ENCODE measurements at places on chromosomes 2 and 18. TPM values are rescaled to one million over a fixed set of nuclear protein-coding genes. Genes with fewer than 3 reads are reported as not detected.

DNA sequence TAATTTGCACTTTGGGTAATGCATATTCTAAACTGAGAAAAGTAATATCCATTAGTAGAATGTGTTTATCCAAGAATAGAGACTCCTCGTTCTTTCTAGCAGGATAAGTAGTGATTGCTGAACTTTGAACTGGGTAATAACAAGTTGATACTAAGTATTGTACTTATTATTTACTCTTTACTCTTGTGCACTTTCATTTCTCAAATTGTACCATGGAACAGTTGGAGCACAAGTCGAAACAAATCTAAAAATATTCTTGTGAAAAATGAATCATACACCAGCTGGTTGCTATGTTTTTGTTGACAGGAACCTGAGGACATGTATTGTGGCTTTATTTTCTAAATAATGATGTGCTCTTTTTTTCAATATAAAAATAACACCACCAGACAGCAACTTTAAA, 111.9 kb downstream of the RGPD3 start:
- H3K27me3 ChIP-seq, result no peaks in the 10 kb centered on the region
- peaks cover 1% of the 10 kb centered on the region for H3K36me3 ChIP-seq
- H3K27ac ChIP-seq, result no peak overlapping the region

DNA sequence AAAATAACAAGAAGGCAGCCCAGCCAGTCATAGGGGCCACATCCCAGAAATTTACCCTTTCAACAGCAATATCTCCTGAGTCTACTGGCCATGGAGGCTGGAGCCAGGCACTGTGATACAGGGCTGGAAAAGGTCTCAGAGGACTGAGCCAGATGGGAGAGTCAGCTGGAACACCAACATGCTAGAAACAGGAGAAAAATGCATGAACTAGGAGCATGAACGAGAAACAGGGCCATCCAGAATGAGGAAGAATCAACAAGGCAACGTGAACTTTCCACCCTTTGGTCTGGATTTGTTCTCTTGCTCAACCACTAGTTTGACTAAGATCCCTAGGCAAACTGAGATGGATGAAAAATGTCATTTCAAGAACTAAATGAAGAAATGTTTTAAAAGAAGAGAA, 13.1 kb downstream of the PID1 start:
- H3K27me3 ChIP-seq, result peaks cover 3% of the 10 kb centered on the region
- DNase-seq, result no peak
- H3K27ac ChIP-seq, result no peak overlapping the region
- no peaks in the 10 kb centered on the region for H3K36me3 ChIP-seq
- no peaks in the 10 kb centered on the region for H3K4me1 ChIP-seq

DNA sequence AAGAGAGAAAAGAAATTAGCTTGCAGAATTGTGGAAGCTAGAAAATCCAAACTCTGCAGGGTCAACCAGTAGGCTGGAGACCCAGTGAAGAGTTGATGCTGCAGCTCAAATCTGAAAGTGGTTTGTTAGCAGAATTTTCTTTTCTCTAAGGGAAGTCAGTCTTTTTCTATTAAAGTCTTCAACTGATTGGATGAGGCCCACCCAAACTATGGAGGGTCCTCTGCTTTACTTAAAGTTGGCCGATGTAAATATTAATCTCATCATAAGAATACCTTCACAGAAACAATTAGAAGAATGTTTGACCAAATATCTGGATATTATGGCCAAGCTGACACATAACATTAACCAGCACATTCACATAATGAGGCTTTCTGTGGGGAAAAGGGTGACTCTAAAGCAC, 73.7 kb downstream of the FTCDNL1 start:
- H3K27me3 ChIP-seq, result peaks cover 16% of the 10 kb centered on the region
- no peak overlapping the region for H3K4me3 ChIP-seq
- no peaks in the 10 kb centered on the region for H3K36me3 ChIP-seq

DNA sequence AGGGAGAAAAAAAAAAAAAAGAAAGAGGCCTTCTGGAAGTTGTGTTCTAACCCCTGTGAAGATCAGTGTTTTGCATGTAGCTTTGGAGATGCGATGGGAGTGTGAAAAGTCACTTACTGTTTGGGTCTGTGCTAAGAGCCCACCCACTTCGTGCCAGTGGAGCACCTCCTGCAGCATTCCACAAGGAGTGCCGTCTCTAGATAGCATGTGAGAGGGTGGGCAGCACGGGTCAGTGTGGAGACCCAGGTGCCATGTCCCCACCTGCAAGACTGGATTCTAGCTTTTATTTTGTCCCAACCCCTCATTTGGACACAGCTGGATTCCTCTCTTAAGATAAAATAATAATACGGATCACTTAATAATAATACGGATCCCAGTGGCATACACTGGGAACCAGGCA, 12.5 kb upstream of the TMEM185B start:
- no peak overlapping the region for H3K4me3 ChIP-seq
- H3K27me3 ChIP-seq, result no peaks in the 10 kb centered on the region
- H3K4me1 ChIP-seq, result peaks cover 23% of the 10 kb centered on the region
- no peak overlapping the region for H3K27ac ChIP-seq
- H3K36me3 ChIP-seq, result no peaks in the 10 kb centered on the region
- no peak for DNase-seq

The ZNF804A gene
- total RNA-seq, result not detected

DNA sequence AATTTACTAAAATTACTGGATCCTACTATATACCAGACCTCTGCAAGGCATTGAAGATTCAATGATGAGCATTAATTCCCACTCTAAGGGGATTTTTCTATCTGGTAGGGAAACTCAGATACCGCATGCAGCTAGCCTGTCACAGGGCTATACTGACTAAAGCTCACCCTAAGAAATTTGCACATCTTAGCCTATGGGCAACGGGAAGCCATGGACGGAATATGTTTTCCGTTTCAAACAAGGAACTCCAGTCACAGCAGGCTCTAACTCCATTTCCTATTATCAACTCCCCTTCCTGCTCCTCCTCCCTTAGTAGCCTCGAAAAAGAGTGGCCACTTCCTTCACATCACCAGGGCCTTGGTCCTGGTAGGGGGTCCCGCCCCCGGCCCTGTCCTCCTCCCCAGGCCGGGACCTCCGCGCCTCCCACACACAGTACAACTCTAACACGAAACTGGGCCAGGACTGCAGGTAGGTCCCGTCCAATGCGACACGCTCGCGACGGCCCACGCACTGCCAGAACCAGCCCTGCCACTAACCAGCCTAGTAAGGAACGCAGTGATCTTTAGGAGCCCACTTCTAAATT, 659 bp upstream of the COX5B start:
- DNase-seq, result no peak
- peaks cover 17% of the 10 kb centered on the region for H3K4me1 ChIP-seq
- H3K27ac ChIP-seq, result peak overlapping the region; percentile 98
- no peaks in the 10 kb centered on the region for H3K27me3 ChIP-seq
- H3K36me3 ChIP-seq, result peaks cover 18% of the 10 kb centered on the region

DNA sequence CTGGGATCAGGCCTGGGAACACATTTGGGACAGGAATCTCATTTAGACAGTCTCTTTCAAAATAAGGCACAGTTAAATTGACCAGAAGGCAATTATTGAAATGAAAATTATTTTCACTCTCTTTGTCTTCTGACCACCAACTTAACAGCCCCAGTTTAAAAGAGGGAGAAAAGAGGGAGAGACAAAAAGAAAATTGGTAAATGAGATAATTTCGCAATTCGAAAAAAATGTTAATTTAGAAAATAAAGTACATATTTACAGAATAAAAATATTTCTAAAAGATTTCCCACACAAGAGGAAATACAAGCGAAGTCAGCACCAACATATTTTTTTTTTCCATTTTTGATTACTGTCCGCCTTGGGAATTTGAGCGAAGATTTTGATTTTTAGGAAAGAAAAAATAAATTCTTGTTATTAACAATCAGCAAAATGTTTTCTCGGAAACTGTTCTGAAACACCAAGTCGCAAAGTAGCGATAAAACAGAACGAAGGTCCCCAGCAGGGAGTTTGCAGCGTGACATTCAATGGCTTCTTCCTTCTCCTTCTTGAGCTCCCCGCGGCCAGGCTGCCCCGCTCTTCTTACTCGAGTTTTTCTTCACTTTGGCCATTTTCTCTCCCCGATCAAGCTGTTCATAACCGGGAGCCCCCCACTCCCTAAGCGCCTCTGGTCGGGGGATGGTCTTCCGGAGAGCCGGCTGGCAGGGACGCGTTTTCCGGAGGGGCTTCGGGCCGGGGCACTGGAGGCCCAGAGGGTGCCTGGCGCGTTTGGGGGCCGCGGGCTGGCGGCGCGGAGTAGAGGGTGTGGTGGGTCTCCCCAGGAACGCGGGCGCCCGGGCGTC, 5.0 kb downstream of the SP9 start:
- no peak overlapping the region for H3K27ac ChIP-seq
- DNase-seq, result no peak
- H3K4me1 ChIP-seq, result peaks cover 34% of the 10 kb centered on the region
- H3K36me3 ChIP-seq, result peaks cover 3% of the 10 kb centered on the region

DNA sequence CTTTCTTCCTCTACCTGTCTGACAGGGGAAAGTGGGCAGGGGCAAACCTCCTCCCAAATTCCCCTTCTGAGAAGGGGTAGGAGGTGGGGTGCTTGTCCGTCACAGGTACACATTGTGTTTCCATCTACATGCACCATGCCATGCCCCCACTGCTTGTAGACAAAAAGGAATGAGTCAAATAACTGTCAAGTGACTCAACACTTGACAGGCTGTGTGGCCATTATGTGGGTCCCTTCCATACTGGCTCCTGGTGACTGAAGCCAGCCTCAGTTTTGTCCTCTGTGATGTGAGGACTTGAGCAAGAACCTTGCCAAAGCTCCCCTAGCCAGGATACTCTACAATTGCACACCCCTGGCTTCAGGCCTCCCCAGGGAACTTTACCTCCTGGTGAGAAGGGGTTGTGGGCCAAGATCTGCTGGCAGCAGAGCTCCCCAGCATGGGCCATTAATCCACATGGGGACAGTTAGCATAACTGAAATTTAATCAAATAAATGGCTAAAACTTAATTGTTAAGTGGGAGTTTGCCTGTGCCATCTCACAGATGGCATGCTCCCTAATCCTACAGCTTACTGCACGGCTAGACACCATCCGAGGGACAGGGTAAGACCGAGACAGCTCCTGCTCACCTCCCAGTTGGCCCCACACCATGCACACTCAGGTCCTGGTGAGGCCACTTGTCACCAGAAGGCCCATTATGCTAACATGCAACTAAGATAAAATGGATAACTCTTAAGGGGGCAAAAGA, 140.2 kb downstream of the BCL11A start:
- no peak overlapping the region for H3K27ac ChIP-seq
- H3K27me3 ChIP-seq, result peaks cover 3% of the 10 kb centered on the region
- peaks cover 6% of the 10 kb centered on the region for H3K4me1 ChIP-seq
- no peaks in the 10 kb centered on the region for H3K36me3 ChIP-seq
- H3K4me3 ChIP-seq, result no peak overlapping the region
- no peak for DNase-seq

The FAHD2B gene
- total RNA-seq, result 23.2 TPM

GRCh38 chr2:217914878-217915277, 87.9 kb downstream of the TNS1 start:
- no peak overlapping the region for H3K4me3 ChIP-seq
- DNase-seq, result no peak
- H3K27me3 ChIP-seq, result no peaks in the 10 kb centered on the region
- peaks cover 90% of the 10 kb centered on the region for H3K4me1 ChIP-seq
- H3K36me3 ChIP-seq, result peaks cover 16% of the 10 kb centered on the region

- H3K27me3 ChIP-seq, result peaks cover 44% of the 10 kb centered on the region
- no peak overlapping the region for H3K27ac ChIP-seq
- H3K4me3 ChIP-seq, result no peak overlapping the region
- no peaks in the 10 kb centered on the region for H3K36me3 ChIP-seq
- no peaks in the 10 kb centered on the region for H3K4me1 ChIP-seq
Measured at GRCh38 chr18:47417807-47418206, 166.3 kb upstream of the SKOR2 start.

DNA sequence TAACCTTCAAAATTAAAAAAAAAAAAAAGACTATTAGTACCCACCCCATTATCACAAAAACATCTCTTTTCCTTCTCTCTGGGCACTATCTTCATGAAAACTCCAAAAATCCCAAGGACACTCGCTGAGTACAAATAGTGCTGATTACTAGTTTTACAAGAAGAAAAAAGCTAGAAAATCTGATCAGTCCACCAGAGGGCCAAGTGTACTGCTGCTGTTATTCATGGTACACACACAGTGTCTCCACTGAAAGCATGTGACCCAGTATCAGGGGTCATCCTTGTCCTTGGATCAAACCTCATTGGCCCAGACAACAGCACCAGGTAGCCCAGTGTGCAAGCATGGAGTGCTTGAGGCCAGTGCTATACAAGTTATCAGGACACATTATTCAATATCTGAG, 382.7 kb upstream of the KLHL29 start:
- H3K4me3 ChIP-seq, result no peak overlapping the region
- H3K27ac ChIP-seq, result no peak overlapping the region
- no peak for DNase-seq

DNA sequence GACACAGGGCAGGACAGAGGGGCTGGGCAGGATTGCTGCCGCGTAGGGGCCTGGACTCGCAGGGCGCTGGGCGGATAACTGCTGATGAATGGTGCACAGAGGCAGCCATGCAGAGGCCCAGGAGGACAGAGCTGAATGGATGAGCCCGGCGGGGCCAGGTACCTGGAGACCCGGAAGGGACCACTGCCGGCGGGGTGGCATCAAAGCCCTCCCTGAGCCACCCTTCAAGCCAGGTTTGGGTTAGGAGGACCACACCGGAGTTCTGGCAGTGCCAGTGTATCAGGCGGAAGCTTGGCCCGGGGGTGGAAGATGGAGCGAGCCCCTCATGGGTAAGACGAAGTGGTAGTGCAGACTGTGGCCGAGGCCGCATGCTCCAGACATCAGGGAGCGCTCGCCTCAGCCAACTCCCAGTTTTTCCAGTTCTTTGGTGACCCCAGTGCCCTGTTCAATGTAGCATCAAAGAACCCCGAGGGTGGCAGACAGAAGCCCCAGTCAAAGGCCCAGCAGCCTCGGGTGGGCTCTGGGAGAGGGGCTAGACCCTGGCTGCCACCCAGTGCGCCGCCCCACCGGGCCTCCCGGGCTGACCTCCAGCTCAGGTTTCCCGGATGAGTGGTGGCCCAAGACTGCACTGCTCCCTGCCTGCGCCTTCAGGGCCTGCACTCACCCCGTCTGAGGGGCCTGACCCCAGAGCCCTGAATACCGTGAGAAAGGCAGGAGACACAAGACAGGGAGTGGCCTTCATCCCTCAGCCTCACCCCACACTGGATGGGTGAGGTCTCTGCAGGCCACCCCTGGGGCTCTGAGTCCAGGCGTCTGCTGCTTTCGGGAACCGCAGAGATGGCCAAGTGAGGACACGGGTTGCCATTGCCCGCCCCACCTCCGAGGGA, 50.9 kb downstream of the ACAA2 start:
- H3K4me1 ChIP-seq, result peaks cover 8% of the 10 kb centered on the region
- H3K27ac ChIP-seq, result no peak overlapping the region
- DNase-seq, result no peak
- no peak overlapping the region for H3K4me3 ChIP-seq

- no peak overlapping the region for H3K4me3 ChIP-seq
- no peaks in the 10 kb centered on the region for H3K36me3 ChIP-seq
- peaks cover 4% of the 10 kb centered on the region for H3K4me1 ChIP-seq
- DNase-seq, result no peak
Measured at GRCh38 chr18:63433334-63433866, 11.1 kb upstream of the VPS4B start.

The GCG gene
- total RNA-seq, result 0.31 TPM

All from chondrocyte (in vitro differentiated cells).